ENCODE measurements at places on chromosomes 11 and 22.
A peak's percentile ranks its signal among the peaks of the same experiment; 100 is the strongest.

GRCh38 chr11:95920460-95921105 is 3.3 kb downstream of the MTMR2 start:
- no peak for DNase-seq

DNA sequence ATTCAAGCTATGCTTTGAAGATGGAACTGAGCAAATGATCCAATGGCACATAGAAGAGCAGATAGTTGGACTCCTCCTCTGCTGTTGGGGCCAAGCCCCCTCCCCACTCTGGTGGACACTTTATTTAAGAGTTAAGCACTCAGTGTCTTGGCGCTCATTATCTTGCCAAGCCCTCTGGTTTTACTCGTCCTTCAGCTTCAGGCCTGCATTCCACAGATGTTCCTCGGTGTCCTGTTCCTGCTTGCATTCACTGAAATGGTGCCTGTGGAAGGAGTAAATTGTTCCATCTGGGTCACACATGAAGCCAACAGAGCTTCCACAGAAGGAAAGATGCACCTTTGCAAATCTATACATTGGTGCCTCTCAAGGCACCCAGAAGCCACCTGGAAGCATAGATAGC is 26.1 kb downstream of the MAML2 start:
- no peak for DNase-seq

- DNase-seq, result no peak
Observed at GRCh38 chr22:30564761-30565119, 9.7 kb downstream of the GAL3ST1 start.

DNA sequence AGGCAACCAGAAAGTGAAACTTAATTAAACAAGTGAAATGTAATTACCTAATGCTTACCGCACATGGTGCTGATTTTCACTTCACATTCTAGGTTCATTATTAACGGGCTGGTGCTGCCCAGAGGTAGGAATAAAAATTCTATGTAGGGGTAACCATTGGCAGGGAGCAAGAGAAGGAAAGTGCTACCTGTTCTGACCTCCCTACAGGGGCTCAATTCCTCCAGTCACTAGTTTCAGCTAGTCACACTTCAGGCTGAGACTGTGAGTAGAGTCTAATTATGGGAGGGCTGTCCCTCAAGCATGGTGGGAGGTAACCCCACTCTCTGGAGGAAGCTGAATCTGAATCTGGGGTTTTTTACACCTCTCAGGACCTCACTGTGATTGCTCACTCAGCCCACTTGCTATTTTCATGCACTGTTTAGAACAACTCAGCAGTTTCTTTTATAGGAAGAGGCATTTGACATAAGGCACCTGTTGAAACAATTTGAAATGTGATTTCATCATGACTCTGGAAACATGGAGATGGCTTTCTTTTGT is 75.4 kb downstream of the MAML2 start:
- no peak for DNase-seq

DNA sequence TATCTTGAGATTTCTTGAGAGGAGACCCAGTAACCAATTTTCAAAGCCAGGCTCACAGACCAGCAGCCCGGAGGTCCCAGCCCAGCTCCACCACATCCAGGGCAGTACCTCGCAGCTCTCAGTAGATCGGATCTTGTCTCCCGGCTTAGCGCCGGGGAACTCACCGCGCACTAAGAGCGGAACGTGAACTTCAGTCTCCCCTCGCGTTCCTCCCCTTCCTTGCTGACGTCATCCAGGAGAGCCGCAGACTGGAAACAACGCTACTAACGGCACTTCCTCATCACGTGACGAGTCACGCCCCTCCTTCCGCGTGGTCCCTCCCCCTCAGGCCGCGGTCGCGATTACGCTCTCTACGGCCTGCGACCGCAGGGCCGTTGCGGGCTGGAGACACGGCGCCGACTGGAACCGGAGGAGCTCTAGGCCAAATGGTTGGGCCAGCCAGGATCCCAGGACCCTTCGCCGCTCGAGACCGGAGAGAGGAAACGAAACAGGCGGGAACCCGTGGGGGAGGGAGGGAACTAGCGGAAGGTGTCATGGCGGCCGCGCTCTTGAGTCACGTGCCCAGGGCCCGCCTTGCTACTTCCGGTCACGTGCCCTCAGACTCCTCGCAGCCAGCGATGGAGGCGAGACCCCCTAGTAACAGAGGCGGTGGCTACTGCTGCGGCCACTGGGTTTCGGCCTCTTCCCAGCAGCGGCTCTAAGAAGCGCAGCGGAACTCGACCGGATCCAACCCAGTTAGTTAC is at the start of the genes GTF2H1 and HPS5:
Gene GTF2H1 (plus strand): TSS at position 599 of the 743 bp plus-strand sequence. CDS start 10,508 bp downstream, outside the sequence.
Gene HPS5 (minus strand): TSS at position 172 of the 743 bp plus-strand sequence. CDS start 4,282 bp downstream, outside the sequence.
- DNase-seq, result peak; percentile 82

DNA sequence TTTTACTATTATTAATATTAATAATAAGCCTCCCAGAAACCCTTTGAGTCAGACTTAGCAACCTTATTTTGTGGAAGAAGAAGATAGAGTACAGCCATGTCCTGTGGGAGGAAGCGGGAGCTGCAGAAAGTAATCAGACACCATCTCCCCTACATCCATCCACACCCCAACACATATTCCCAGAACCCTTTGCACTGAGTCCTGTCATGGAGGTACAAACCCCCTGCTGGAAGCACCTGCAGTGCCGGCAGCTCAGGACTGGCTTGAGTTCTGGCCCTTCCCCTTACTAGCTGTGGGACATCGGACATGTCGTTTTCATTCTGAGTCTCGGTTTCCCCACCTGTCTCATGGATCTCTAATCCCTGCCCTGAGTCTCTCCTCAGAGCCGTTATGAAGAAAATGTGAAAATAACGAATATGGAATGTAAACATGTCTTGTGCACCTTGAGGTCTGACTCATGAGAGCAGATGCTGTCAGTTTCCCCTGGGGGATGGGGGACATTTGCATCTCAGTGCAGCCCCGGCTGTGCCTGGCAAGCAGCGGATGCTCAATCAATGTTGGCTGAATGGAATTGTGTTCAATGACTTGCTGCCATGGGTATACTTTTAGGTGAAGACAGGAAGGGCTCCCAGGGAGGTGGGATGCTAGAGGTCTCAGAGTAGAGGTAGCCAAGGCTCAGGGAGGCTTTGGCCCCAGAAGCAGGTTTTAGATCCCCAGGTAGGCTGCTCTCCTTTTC is 45.4 kb downstream of the TP53I11 start:
- DNase-seq, result no peak

DNA sequence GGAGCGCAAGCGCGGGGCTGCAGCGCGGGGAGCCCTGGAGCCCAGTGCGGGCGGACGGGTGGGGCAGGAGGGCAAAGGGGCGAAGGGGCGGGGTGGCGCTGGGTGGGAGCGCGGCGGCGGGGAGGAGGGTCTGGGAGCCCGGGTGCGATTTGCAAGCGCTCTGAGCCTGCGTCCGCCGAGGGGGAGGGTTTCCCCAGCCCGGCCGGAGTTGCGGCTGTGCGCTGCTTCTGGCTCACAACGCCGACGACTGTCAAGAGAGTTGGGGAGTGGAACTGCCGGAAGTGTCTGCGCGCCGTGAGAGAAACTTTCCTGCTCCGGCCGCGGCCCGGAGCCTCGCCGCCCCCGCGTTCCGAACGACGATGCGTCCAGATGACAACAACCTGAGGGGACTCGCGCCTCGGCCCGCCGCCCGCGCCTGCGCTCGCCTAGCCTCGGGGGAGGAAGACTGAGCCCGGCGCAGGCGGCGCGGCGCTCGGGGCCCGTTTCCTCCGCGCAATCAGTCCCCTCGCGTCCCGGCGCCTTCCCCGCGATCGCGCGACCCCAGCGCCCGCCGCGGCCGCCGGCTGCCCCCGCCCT is at the start of gene ARHGAP42:
Gene ARHGAP42 (plus strand): TSS at position 235 of the 576 bp plus-strand sequence. CDS start 391 bp downstream, outside the sequence.
- DNase-seq, result no peak

GRCh38 chr22:24376002-24376401 is 51.4 kb upstream of the ADORA2A start:
- no peak for DNase-seq

GRCh38 chr11:112334381-112334780 is 73.7 kb upstream of the PLET1 start:
- DNase-seq, result no peak

Measured in activated gamma-delta T cell (primary cell).